ENCODE measurements at places on chromosomes 12 and 14.

- no peak for DNase-seq
These were observed 28.5 kb downstream of the CCDC60 start for GRCh38 chr12:119363037-119363436.

DNA sequence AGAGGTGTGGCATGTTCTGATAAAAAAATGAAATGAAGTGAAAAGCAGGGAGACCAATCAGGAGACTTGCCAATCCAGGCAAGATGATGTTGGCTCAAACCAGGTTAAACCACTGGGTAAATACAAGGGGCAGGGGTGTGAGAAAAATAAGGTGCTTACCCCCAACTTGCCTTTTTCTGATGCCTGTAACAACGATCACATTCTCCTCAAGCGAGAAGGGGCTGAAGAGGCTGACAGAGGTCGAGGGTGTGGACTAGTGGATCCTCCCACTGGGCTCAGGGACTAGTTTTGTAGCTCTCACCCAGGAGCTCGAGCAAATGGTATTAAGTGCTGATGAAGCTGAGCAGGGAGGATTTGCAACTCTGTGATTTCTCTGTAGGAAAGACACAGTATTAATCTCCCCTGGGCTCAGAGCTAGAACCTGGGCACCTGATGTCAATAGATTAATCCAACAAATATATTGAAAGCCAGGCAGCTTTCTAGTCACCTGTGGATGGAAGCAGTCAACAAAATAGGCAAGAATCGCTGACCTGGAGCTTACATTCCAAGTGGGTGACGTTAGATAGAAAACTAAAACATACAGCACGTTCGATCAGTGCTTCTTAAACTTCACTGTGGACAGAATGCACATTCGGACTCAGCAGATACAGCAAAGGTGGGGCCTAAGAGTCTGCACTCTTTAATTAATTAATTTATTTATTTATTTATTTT, 15.2 kb upstream of the EAPP start:
- DNase-seq = no peak

DNA sequence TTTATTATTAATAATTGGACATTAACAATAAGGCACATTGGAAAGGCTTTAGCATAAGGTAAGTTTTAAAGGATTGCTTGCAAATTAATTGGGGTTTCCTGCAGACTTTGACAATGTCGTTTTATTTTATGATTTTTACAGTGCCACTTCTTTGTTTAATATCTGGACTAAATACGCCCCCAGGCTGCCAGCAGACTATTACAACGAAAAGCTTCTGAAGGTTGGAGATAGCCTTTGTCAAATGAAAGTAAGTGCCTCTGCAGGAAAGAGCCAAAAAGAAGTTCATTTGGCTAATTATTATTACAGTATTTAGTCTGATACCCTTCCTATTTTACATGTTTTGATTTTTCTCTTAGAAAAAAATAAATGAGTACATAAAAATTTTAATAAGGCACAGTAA, 11.3 kb downstream of the CFAP54 start:
- DNase-seq = peak; percentile 53

DNA sequence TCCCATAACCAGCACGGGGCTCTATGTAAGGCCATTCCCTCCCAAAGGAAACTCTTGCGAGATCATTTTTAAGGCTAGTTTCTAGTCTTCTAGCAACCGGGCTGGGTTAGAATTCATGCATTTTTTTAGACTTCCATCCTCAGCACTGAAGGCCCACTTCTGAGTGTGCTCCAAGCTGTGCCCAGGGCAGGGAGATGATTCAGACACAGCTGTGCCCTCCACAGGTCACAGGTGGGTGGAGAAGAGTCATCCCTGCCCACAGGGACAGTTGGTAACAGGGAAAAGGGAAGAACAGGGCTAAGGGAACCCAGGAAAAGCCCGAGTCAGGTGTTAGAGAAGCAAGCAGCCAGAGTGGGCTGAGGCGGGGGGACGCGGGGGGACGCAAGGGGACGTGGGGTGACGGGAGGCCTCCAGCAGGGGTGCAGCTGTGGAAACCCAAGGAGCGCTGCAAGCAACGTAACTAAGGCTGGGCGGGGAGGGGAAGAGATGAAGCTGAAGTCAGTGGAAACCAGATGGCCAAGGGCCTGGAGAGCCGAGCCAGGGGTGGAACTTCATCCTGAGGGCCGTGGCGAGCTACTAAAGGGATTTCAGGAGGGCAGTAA, 27.2 kb upstream of the PPP2R5C start:
- no peak for DNase-seq

DNA sequence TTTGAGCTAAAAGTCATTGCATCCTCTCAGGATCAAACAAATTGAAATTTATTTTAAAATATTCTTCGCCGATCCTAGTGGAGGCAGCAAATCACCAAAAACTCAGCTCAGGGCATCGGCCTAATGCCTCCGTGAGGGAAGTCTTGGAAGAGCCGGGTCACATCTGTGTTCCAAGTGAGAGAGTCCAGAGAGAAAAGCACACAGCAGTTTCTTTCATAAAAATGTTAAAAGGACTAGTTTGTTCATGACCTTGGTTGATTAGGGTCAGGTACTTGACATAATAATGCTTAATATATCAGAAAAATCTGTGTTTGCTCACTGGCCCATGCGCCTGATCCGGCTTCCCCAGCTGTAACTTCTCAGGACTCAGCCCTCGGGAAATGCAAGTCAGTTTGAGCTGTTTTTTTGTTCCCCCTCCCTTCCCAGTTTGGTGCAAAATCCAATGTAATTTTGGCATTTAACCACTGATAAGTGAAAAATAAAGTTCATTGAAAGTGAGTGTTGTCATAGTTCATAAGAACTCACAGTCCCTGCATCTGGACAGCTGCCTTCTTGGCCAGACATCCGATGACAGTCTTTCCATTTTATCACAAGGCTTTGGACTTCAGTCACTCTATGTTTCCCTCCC, 161.7 kb downstream of the CAND1 start:
- DNase-seq = peak; percentile 44

GRCh38 chr12:114995891-114996290, 311.9 kb upstream of the TBX3 start:
- peak; percentile 85 for DNase-seq

DNA sequence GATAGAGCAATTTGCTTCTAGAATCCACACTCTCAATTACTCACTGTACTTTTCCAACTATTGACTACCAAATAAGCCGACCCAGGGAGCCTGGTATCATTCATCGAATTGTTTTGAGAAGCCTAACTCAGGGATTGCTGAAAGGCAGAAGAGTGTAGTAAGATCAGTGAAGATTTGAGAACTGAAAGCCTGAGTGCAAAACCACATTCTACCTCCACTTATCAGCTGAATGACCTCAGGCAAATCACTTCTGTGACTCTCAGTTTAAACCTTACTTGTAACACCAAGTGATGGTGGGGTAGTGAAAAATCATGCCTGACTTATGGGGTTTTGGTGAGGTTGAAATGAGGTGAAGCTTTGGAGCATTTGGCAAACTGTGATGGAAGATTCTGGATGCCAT, 126.1 kb upstream of the MAX start:
- DNase-seq = no peak

GRCh38 chr12:121858662-121859572, at the start of gene HPD:
Gene HPD, minus strand, starts transcription at chr12:121858859. Its CDS starts 36 bp downstream, at chr12:121858823.
- DNase-seq = peak; percentile 90

GRCh38 chr14:89425931-89426330, 8.9 kb upstream of the FOXN3 start:
- peak; percentile 99 for DNase-seq

DNA sequence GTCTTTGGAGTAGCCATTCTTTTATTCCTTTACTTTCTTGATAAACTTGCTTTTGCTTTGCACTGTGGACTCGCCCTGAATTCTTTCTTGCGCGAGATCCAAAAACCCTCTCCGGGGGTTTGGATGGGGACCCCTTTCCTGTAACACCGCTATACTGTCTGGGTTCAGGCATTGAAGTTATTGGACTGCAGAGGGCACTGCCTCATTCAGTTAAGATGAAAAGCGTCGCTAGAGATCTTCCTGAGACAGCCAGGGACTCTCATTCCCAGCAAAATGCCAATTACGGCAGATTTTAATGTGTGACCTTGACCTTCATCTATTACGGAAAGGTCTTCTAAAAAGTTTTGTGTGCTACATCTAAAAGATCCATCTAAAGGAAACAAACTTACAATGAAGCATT, 17.3 kb upstream of the RIMKLB start:
- DNase-seq = no peak

GRCh38 chr14:105931808-105932483, 405.6 kb downstream of the TMEM121 start:
- DNase-seq = no peak

GRCh38 chr14:66998013-66998412, 191.2 kb upstream of the GARIN2 start:
- DNase-seq = no peak

- no peak for DNase-seq
These were observed 25.8 kb upstream of the CTDSP2 start for GRCh38 chr12:57872362-57872761.

- peak; percentile 69 for DNase-seq
These were observed 16.5 kb upstream of the KRT78 start for GRCh38 chr12:52865090-52865944.

DNA sequence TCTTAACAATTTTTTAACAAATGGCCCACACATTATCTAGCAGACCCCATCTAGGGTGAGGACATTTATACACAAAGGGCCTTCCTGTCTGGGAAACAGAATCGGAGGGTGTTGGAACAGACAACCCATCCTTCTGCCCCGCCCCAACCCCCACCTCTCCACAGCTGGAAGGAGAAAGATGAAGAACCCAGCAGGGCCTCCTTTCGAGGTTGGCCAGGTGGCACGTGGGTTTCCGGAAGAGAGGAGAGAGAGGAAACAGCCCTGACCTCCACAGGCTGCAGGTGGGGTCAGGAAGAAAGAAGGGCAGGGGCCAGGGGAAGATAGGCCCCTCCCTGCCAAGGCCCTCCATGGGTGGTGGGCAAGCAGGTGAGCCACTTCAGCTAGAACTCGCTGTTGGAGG, 57.2 kb downstream of the LRRC74A start:
- DNase-seq = no peak

DNA sequence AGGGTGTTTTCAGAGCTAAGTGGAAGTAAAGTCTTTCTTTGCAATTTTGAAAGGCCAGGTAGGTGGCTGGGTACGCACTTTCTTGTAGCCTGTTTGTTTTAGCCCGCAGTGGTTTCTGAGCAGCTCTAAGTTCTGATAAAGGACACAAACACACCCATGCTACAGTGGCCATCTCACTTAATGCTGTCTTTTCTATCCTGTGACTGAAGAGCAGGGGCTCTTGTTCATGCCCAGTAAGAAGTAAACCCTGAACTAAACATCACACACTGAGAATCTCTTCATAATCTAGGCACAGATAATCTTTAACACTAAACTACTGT, 427.2 kb downstream of the RAD51B start:
- no peak for DNase-seq

DNA sequence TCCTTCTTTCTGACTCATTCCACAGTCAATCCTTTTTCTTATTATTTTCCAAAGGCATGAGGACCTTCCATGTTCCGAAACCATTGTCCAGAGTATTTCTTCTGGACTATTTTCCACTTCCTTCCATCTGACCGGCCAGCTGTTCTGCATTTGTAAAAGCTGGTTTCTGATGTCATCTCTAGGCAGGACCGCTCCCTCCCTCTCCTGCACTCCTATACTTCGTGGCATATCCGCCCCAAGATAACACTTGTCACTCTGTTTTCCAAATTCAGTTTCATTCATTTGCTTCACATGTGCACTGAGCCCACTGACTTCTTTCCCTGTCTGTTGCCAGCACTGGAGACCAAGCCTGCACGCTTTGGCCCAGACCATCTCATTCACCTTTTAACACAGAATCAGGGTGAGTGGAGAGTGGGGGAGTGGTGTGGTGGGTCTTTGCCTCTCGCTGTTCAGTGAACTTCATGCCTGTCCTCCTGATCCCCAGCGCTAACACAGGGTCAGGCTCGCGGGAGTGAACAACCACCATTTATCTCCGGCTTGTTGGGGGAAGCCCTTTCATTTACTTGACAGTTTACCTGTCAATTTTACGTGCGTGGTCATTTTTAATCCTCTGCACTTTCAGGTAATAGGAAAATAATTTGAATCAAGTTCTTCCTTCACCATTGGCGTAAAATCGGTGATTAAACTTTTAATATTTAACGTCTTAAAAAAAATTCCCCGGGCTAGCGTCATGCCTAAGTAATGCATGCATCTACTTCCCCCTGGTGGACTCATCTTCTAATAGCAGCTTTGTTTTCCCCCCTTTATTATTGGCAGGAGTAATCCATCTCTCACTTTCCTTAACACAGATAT, 52.5 kb downstream of the C12orf75 start:
- peak; percentile 78 for DNase-seq

GRCh38 chr12:93153321-93153720, 224.2 kb upstream of the EEA1 start:
- DNase-seq = peak; percentile 84

GRCh38 chr14:63388766-63389431, 70.2 kb upstream of the GPHB5 start:
- DNase-seq = peak; percentile 63

GRCh38 chr14:103423050-103423461, 37.8 kb downstream of the MARK3 start:
- DNase-seq = peak; percentile 81

- DNase-seq = no peak
These were observed 96.2 kb upstream of the MED13L start for GRCh38 chr12:116373572-116374206.

DNA sequence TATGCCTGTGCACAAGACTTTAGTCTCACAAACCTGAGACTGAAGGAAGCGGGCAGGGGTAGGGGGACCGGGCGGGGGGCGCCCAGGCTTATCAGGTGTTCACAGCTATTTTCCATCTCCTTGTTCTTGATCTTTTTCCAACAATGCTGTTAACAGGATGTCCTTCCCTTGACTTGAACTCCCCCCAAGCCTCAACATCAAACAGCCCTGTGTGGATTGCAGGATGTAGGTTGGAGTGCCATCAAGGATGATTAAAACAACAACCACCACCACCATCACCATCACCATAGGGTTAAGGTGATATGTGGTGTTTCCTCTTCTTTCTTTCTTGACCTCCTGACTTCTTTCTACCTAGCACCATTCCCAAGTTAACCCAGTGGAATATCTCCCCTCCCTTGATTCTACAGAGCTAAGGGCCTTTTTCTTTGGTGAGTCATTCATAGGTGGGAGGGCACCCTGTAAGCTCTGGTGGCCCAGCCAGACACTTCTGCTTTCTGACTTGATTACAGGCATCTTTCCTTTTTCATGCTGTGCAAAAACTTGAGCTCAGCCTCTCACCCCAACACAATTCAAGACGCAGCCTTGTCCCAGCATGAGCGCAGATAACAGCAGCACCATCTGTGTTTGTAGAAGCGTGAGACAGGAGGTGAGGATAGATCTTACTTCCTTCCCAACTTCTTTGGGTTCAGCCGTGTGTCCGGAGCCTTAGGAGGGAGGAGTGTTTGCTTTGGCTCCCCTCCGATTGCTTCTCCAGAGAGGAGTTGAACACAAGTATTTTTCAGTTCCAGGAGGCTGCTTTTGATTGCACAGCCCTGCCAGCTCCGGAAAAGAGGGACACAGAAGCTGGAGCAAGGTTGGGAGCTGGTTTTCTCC, 26.8 kb downstream of the FLVCR2 start:
- peak; percentile 27 for DNase-seq

GRCh38 chr14:104297313-104297704, 158.9 kb downstream of the KIF26A start:
- no peak for DNase-seq

DNA sequence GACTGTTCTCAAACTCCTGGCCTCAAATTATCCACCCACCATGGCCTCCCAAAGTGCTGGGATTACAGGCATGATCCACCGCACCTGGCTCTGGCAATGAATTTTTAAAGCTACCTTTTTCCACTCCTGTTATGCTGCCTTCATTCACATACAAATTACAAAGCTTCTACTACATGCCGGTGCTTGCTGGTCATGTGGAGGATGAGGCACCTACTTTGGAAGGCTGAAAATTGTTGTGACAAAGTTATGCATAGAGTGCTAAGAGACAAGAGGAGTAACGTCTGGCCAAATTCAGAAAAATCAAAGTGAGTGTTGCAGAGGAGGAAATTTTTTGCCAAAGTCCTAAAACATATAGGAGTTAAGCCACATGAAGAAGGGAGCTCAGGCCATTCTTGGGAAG, 191.7 kb upstream of the PPFIA2 start:
- no peak for DNase-seq
